ENCODE measurements at places on chromosomes 1 and 21.
A peak's percentile ranks its signal among the peaks of the same experiment; 100 is the strongest.

DNA sequence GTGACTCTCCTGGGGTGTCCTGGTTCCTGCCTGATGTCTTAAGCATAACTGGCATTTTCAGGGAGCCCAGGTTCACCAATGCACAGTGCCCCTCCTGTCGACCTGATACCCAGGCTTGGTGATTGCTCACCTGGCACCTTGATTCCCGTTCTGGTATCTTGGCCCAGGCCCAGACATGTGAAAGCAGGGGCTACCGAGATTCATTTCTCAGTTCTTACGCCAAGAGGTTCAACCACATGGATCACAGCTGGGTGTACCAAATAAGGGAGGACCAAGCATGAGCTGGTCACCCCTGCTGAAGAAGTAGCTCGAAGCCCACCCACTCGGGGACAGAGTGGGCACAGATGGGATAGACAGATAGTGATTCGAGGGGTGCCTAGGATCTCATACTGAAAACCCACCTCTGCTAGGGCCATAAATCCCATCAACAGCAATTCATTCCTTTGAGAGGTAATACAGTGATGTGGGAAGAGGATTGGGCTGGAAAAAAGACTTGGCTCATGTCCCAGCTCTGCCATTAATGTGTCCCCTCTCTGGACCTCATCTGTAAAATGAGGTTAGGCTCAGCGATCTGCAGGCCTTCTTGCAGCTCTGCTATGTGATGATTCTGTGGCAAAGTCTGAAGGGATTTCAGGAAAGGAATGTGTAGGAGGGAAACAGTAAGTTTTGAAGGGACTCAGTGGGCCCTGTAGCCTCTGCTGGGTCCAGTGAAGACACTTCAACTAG is 2.7 kb downstream of the EPHX1 start:
- H3K4me1 ChIP-seq = peaks cover 16% of the 10 kb centered on the region
- no peak overlapping the region for H3K4me3 ChIP-seq
- no peak for DNase-seq
- peaks cover 7% of the 10 kb centered on the region for H3K36me3 ChIP-seq

GRCh38 chr21:42016364-42016985 is 6.3 kb upstream of the ZBTB21 start:
- H3K27ac ChIP-seq = no peak overlapping the region
- H3K4me1 ChIP-seq = peaks cover 3% of the 10 kb centered on the region
- DNase-seq = no peak
- no peaks in the 10 kb centered on the region for H3K36me3 ChIP-seq
- H3K4me3 ChIP-seq = no peak overlapping the region
- no peaks in the 10 kb centered on the region for H3K27me3 ChIP-seq

- no peak overlapping the region for H3K4me3 ChIP-seq
- no peak overlapping the region for H3K27ac ChIP-seq
- H3K4me1 ChIP-seq = no peaks in the 10 kb centered on the region
- H3K27me3 ChIP-seq = no peaks in the 10 kb centered on the region
- no peaks in the 10 kb centered on the region for H3K36me3 ChIP-seq
- no peak for DNase-seq
Observed at GRCh38 chr1:68301471-68302001, 69.2 kb upstream of the WLS start.

GRCh38 chr1:34770891-34771504 is 10.0 kb upstream of the GJB3 start:
- H3K4me3 ChIP-seq = no peak overlapping the region
- no peak overlapping the region for H3K27ac ChIP-seq
- H3K27me3 ChIP-seq = no peaks in the 10 kb centered on the region

- no peaks in the 10 kb centered on the region for H3K36me3 ChIP-seq
- DNase-seq = no peak
- no peak overlapping the region for H3K27ac ChIP-seq
- H3K4me1 ChIP-seq = no peaks in the 10 kb centered on the region
- no peaks in the 10 kb centered on the region for H3K27me3 ChIP-seq
Observed at GRCh38 chr21:27112186-27112585, 145.3 kb upstream of the ADAMTS5 start.

DNA sequence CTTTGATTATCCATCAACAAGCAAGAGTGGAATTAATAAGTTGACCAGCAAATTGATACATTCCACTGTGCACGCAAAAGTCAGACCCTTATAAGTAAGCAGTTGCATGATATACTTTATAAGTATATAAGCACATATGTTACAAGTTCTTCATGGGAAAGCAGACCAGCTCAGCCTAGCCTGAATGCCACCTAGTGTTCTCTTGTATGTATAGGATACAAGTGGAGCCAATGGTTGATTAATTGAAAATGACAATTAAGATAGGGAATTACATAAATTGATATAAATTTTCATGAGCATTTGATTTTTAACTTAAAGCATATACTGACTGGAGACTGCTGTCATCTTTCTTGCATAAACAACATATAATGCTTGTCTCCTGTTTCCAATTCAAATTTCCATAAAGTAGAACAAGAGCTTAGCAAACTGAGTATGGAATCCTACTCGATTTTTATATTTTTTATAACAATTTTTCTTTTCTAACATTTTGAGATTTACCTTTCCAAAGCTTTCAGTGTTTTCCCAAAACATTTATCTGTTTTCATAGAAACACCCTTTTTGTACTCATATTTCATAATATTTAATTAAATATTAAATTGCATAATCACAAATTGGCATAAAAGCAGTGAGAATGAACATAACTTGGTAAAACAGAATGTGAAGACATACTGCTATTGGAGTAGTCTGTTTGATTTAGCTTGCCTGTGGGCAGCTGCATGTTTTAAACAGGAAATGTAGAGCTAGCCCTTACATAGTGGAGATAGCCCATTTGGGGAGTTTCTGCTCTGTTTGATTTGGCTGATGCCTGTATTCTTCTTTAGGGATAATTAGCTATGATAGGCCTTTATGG is 62.8 kb downstream of the MAGI3 start:
- H3K27me3 ChIP-seq = no peaks in the 10 kb centered on the region
- H3K36me3 ChIP-seq = no peaks in the 10 kb centered on the region
- DNase-seq = no peak
- H3K4me3 ChIP-seq = no peak overlapping the region

GRCh38 chr21:45916011-45916840 is 65.3 kb upstream of the COL6A1 start:
- no peaks in the 10 kb centered on the region for H3K4me1 ChIP-seq
- peak; percentile 34 for DNase-seq
- H3K36me3 ChIP-seq = no peaks in the 10 kb centered on the region
- H3K27ac ChIP-seq = no peak overlapping the region

DNA sequence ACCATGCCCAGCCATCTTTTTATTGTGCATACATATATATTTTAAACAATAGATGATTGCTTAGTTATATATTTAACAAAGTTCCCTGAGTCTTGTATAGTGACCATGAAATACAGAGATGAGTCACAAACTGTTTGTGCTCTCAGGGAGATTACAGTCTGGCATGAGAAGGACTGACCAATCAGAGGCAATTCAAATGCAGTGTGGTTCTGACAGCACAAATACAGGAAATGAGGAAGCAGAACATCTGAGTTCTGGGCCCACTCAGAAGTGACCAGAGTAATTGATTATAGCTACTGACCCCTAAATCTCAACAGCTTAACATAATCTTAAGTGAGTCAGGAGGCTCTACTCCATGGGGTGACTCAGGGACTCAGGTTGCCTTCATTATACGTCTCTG is 534.5 kb downstream of the OMA1 start:
- no peaks in the 10 kb centered on the region for H3K4me1 ChIP-seq
- no peaks in the 10 kb centered on the region for H3K36me3 ChIP-seq
- DNase-seq = no peak
- H3K4me3 ChIP-seq = no peak overlapping the region
- H3K27me3 ChIP-seq = no peaks in the 10 kb centered on the region

GRCh38 chr1:114455102-114455785 is 55.8 kb downstream of the TRIM33 start:
- H3K27ac ChIP-seq = no peak overlapping the region
- H3K4me1 ChIP-seq = peaks cover 10% of the 10 kb centered on the region
- no peaks in the 10 kb centered on the region for H3K36me3 ChIP-seq
- no peaks in the 10 kb centered on the region for H3K27me3 ChIP-seq

GRCh38 chr1:183879494-183879893 is 74.6 kb downstream of the RGL1 start:
- H3K4me1 ChIP-seq = no peaks in the 10 kb centered on the region
- no peaks in the 10 kb centered on the region for H3K27me3 ChIP-seq
- H3K4me3 ChIP-seq = no peak overlapping the region
- H3K27ac ChIP-seq = no peak overlapping the region
- peaks cover 5% of the 10 kb centered on the region for H3K36me3 ChIP-seq
- DNase-seq = no peak

GRCh38 chr1:14511166-14511680 is 87.3 kb upstream of the KAZN start:
- no peak for DNase-seq
- H3K36me3 ChIP-seq = no peaks in the 10 kb centered on the region
- H3K27ac ChIP-seq = no peak overlapping the region
- no peak overlapping the region for H3K4me3 ChIP-seq
- no peaks in the 10 kb centered on the region for H3K4me1 ChIP-seq
- no peaks in the 10 kb centered on the region for H3K27me3 ChIP-seq

GRCh38 chr1:223135176-223135942 is 7.7 kb downstream of the TLR5 start:
- H3K4me3 ChIP-seq = no peak overlapping the region
- peak; percentile 50 for DNase-seq

GRCh38 chr1:47417170-47418044 is 1.3 kb downstream of the FOXE3 start:
- H3K4me1 ChIP-seq = no peaks in the 10 kb centered on the region
- H3K4me3 ChIP-seq = no peak overlapping the region
- H3K36me3 ChIP-seq = no peaks in the 10 kb centered on the region
- no peak overlapping the region for H3K27ac ChIP-seq
- no peak for DNase-seq
- H3K27me3 ChIP-seq = no peaks in the 10 kb centered on the region

DNA sequence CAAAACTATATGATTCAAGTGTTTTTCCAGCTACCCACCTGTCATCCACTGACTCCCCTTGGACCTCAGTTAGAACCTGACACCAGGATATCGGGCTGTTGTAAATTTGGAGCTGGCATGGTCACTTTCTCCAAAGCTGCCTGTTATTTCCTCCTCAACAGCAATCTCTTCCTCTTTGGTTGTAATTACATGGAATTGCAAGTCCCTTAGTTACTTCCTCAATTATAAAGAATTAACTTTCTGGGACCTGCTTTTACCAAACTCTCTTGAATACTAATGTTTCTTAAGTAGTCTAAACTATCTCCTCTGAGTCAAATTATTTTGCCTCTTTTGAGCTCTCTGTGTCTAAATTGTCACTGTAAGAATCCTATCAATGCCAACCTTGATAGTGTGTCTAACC is 150.3 kb upstream of the SGIP1 start:
- H3K4me1 ChIP-seq = no peaks in the 10 kb centered on the region
- no peaks in the 10 kb centered on the region for H3K27me3 ChIP-seq
- no peak for DNase-seq
- no peak overlapping the region for H3K4me3 ChIP-seq
- no peak overlapping the region for H3K27ac ChIP-seq

- no peaks in the 10 kb centered on the region for H3K36me3 ChIP-seq
- DNase-seq = no peak
Observed at GRCh38 chr1:187264995-187265602, 436.4 kb downstream of the PLA2G4A start.

GRCh38 chr1:43135857-43136781 is 36.0 kb downstream of the EBNA1BP2 start:
- no peak for DNase-seq
- H3K27me3 ChIP-seq = no peaks in the 10 kb centered on the region
- no peaks in the 10 kb centered on the region for H3K36me3 ChIP-seq
- H3K4me1 ChIP-seq = no peaks in the 10 kb centered on the region
- H3K4me3 ChIP-seq = no peak overlapping the region

DNA sequence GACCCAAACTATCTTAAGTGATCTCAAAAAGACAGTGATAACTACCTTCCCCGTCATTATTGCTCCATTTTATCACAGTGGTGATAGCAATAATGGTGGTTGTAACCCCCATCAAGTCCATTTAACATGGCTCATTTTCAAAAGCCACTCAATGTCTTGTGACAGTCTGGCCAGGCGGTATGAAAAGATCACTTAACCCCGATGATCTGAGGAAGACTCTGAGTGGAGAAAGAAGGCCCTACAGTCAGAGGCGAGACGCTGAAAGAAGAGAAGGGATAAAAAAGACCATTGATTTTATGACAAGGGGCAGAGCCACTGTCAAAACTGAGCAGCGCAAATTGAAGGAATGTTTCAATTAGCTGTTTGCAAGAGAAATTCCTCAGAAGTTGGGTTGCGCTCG is 417.2 kb upstream of the PBX1 start:
- H3K4me1 ChIP-seq = no peaks in the 10 kb centered on the region
- DNase-seq = no peak
- no peak overlapping the region for H3K27ac ChIP-seq
- H3K36me3 ChIP-seq = no peaks in the 10 kb centered on the region
- no peak overlapping the region for H3K4me3 ChIP-seq
- H3K27me3 ChIP-seq = no peaks in the 10 kb centered on the region

DNA sequence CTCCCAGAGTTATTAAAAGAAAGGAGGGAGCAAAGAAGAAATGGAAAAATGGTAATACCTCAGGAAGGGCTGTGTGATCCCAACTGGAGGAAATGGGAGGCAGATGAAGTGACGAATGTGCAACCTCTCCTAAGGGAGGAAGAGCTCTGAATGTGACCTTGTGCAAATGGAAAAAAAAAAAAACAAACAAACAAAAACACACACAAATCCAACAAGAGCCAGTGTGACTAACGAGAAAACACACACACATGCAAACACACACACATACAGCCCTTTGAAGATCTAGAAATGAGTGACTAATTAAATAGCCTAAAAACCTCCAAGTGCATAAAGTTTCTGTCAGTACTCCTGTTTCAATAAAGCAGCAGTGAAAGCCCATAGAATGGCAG is 49.0 kb downstream of the CCN1 start:
- H3K4me1 ChIP-seq = no peaks in the 10 kb centered on the region
- no peaks in the 10 kb centered on the region for H3K27me3 ChIP-seq
- peak overlapping the region; percentile 87 for H3K27ac ChIP-seq

DNA sequence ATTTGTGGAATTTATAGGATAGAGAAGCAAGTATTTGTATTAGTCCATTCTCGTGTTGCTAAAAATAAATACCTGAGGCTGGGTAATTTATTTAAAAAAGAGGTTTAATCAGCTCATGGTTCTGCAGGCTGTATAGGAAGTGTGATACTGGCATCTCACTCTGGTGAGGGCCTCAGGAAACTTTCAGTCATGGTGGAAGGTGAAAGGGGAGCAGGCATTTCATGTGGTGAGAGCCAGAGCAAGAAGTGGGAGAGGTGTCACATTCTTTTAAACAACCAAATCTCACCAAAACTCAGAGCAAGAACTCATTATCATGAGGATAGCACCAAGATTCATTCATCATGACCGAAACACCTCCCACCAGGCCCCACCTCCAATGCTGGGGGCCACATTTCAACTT is 18.1 kb downstream of the SDCCAG8 start:
- DNase-seq = no peak
- no peaks in the 10 kb centered on the region for H3K4me1 ChIP-seq
- no peak overlapping the region for H3K4me3 ChIP-seq
- H3K36me3 ChIP-seq = no peaks in the 10 kb centered on the region
- no peaks in the 10 kb centered on the region for H3K27me3 ChIP-seq

Data from right lobe of liver (tissue), 6 donors.